ENCODE measurements at places on chromosomes 12 and 14.

DNA sequence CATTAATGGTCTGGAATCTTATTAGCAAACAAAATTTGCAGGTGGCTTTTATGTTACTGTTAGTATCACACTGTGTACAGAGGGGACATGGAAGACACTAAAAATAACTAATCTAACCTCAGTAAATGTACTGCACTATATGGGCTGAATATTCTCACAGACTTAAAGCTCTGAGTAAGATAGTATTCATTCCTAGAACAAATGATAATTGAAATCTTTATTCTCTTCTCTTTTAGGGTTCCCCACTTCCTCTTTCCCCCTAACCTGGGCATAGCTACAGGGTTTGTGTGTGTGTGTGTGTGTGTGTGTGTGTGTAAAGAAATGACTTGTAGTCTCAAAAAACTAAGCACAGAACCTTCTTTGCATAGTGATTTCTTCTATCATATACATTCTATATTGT lies 21.4 kb upstream of the HECTD1 start:
- no peak for DNase-seq

DNA sequence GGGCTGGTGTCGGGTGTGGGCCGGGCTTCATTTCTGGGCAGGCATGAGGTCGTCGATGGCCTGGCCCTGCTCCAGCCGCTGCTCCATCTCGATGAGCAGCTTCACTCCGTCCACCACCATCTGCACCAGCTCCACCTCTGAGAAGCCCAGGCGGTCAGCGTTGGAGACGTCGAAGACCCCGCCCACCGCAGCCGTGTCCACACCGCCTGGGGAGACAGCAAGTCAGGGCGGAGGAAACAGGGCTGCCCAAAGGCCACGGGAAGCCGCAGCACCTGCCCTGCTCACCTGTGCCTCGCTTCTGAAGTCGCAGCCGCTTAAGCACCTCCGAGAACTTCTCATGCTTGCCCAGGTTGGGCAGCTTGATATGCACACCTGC lies 2.8 kb downstream of the CKB start:
- DNase-seq: no peak

GRCh38 chr12:94941440-94941862 lies 62.0 kb downstream of the NDUFA12 start:
- DNase-seq: no peak

- DNase-seq: no peak
Observed at GRCh38 chr12:15928346-15928745, 17.2 kb downstream of the DERA start.

DNA sequence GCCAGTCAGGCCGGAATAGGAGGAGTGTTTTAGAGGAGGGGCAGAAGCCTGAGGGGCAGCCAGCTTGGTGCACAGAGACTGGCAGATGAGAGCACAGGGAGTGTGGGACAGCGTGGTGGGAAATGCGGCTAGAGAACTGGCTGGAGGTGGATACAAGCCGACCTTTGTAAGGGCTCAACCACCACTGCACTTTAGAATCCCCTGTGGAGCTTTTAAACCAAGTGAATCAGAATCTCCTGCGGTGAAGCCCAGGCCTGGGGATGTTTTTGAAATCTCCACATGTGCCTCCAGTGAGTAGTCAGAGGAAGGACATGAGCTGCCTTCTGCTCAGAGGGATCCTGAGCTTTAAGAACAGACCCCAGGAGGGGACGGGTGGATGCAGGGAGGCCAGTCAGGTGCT lies 10.9 kb upstream of the PCED1B start:
- no peak for DNase-seq

DNA sequence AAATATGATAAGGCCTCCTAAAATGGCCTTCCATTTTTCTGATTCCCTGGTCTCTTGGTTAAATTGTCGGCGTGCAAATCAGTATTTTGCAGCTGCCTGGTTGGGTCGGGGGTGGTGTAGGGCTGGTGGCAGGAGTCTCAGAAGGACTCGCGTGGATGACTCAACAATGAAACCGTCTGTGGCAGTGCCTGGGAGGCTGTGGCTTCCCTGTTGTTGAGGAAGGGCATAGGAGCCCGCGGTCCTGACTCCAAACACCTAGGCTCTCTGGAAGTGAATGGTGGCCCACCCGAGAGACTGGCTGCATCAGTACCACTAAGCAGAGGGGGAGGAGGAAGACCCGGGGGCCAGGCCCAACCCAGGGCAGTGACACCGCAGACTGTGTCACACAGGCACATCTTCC lies 207.9 kb downstream of the TTC7B start:
- no peak for DNase-seq

DNA sequence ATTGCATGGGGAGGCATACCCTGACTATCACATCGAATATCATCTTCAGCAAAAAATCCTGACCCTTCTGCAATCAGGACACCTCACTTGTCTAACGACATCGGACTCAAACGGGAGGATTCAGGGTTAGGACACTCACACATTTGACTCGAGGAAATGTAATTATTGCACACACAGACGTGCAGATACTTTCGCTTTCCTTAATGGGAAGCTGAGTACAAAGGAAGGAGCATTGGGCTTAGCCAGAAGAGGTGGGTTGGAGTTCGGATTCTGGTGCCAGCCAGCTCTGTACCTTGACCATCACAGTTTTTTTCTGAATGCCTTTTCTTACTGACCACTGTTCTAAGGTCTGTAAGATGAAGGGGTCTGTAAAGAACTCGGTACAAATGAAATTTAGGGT lies 260.4 kb downstream of the GALC start:
- no peak for DNase-seq

- no peak for DNase-seq
Observed at GRCh38 chr12:22593864-22594263, 31.1 kb upstream of the ETNK1 start.

- no peak for DNase-seq
Observed at GRCh38 chr14:96052541-96053247, 13.5 kb downstream of the C14orf132 start.

DNA sequence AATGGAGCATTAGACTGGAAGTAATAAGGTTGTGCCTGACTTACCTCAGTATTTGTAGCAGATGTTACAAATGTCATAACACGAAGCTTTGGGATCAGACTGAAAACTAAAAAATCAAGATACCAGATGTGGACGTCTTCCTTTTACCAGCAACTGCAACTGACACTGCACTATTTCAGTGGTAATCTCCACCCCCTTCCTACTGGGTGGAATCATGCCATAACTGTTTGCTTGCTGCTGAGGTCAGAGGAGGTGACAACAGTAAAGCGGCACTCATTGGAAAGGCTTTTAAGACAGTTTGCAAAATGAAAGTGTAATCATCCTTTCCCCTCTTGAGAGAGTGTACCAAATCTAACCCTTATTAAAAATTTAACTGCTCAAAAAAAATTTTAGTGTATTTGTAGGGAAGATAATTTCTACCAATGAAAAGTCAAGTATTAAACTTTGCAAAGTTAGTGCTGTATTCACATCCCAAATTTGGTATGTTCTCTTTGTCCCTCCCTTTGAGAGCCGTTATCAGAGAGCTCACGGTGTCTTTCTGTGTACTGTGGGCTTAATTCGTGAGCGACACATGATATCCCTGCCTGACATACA lies 420.7 kb downstream of the NPAS3 start:
- DNase-seq: no peak

DNA sequence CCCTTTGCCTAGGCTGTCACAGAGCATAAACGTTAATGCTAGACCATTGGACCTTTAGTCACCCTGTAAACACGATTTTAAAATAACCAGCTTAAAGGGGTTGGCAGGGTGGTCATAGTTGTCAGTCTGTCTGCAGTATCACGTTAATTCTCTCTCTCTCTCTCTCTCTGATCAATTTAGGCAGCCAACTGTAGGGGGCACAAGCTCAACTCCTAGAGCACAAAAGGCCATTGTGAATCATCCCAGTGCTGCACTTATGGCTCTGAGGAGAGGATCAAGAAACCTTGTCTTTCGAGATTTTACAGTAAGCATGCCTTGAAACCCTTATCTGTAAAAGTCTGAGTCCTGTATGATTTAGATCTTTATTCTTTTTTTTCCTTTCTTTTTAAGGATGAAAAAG lies 97.1 kb downstream of the SCAF11 start:
- no peak for DNase-seq

- DNase-seq: peak; percentile 40
Observed at GRCh38 chr14:75333606-75334548, 55.2 kb downstream of the FOS start.

- DNase-seq: no peak
Observed at GRCh38 chr14:39217214-39217879, 16.4 kb upstream of the MIA2 start.

GRCh38 chr14:95499354-95499750 lies 17.1 kb downstream of the SYNE3 start:
- DNase-seq: no peak
